ENCODE measurements at places on chromosomes 7 and 10. TPM values are rescaled to one million over a fixed set of nuclear protein-coding genes. Genes with fewer than 3 reads are reported as not detected.

- DNase-seq = no peak
Measured at GRCh38 chr10:132205650-132206376, 19.1 kb downstream of the DPYSL4 start.

DNA sequence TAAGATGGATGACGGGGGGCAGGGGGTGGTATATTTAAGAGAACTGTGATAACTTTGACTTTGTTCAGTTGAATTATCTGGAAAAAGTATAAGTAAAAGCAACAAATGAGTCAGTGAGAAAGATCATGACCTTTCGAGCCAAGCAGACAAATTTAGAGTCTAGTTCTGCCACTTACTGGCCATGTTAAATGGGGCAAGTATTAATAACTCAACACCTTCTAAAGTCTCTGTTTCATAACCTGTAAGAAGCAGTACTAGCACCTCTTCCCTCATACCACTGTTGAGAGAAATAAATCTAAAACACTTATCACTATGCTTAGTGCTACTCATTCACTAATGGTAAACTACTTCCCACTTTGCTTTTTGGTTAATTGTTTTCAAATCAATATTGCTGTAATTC lies 604.4 kb upstream of the LRRN3 start:
- no peak for DNase-seq

- DNase-seq = no peak
Measured at GRCh38 chr7:36309301-36309700, 80.4 kb upstream of the ANLN start.

GRCh38 chr10:3853547-3854303 lies 68.7 kb upstream of the KLF6 start:
- DNase-seq = no peak

Gene FAM221A
- 5.7 TPM for total RNA-seq

Gene TDRD1
- total RNA-seq = not detected

Gene CASTOR2
- 7.6 TPM for total RNA-seq

DNA sequence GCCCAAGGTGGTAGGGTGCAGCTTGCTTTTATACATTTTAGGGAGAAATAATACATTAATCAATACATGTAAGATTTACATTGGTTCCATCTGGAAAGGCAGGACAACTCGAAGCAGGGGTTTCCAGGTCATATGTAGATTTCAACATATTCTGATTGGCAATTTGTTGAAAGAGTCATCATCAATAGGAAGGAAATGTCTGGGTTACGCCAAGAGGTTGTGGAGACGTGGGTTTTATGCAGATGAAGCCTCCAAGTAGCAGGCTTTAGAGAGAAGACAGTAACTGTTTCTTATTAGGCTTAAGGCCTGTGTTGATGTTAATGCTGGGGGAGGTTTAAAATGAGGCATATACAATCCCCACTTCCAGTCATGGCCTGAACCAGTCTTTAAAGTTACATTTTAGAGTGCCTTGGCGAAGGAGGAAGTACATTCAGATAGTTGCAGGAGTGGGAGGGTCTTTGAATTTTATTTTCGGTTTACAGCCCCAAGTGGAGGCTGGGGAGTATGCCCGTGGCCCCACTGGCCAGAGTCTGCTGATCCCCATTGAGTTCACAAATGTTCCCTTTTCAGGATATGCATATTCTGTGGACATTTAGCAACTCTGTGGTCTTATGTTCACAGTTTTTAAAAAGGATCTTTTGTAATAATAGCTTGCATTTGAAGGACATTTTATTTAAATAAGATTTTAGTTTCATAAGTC lies 166.0 kb upstream of the GDF10 start:
- DNase-seq = no peak

GRCh38 chr7:101516851-101517250 lies 112.2 kb downstream of the MYL10 start:
- DNase-seq = no peak

DNA sequence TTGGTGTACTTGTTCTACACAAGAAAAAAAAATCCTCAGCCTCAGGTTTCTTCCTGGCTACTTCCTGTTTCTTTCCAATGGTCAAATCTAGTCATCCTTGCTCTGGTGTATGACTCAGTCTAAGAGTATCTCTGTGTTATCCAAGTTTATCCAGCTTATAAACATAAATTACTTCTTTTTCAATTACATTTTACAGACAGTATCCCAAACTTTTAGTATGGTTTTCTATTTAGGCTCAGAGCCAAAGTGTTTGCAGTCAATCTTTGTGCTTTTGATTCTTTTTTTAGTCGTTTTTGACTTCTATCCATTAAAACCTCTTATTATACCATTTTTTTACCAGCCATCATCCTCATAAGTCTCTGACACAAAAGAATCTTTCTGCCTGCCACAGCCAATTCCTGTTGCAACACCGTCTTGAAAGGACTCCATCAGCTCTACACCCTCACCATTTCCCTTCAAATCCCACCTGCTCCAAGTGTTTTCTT lies 294.6 kb downstream of the PTEN start:
- DNase-seq = no peak

Gene LLCFC1
- not detected for total RNA-seq

Gene TUBB8
- total RNA-seq = not detected

- DNase-seq = no peak
Measured at GRCh38 chr10:52918714-52919305, 146.2 kb upstream of the MBL2 start.

- no peak for DNase-seq
Measured at GRCh38 chr10:3619241-3619640, 165.8 kb downstream of the KLF6 start.

Gene NEBL
- total RNA-seq = 0.51 TPM

DNA sequence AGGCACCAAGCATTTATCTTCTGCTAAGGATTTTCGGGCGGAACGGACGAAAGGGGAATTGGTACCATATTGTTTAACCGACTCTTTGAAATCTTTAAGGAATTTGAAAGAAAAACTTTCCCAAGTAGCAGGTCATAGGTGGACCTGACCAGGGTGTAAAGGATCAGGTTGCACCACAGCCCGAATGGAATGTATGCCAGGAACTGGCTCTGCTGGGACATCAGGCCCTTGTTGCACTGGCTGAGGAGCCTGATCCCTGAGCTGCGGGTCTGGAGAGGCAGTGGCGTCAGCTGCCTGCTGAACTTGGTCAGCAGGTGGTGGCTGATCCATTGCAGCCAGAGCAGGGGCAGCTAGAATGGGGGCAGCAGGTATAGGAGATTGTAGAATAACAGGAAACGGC lies 41.4 kb upstream of the AKR1C2 start:
- DNase-seq = no peak

- DNase-seq = no peak
Measured at GRCh38 chr7:101575168-101575567, 53.9 kb downstream of the MYL10 start.

Gene CFAP70
- total RNA-seq = 1.9 TPM

Gene ENO4
- not detected for total RNA-seq

Gene ADIRF
- 0.66 TPM for total RNA-seq

Gene TRIM50
- not detected for total RNA-seq

DNA sequence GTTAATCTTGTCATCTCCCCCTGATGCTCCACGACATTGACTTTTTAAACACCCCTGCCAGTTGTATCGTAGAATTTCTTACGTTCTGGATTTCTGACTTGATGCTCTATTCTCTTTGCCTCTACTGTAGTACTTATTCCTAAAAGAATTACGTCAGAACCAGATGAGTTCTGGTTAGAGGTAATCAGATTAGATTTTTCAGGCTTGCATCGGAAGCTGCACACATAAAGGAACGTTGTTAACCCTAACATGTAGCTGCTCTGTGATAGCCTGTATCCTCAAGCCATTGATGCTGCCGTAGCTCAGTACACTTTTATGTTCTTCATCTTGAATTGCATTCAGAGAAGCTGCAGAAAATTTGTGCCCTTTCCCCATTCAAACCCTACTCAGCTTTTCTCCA lies 26.3 kb upstream of the TMEM236 start:
- no peak for DNase-seq

Gene SFRP4
- not detected for total RNA-seq

DNA sequence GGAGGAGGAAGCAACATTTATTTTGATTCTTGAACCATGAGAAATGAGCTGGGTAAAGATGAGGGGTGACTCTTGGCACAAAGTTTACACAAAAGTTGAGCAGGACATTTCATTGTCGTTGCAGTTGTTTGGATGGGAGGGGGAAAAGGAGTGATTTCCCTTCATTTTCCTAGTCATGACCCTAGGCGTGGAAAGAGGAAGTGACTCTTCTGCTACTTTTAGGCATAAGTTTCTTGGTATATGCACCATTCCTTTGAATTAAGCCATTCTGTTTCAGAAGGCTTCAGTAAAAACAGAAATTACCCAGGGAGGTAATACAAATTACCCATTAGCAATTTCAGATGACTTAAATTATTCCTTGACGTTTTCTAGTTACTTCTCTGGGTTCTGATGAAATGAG lies 113.9 kb upstream of the FAM171A1 start:
- DNase-seq = no peak

GRCh38 chr10:117086546-117086945 lies 51.5 kb downstream of the VAX1 start:
- no peak for DNase-seq

Gene STEAP4
- 0.10 TPM for total RNA-seq

DNA sequence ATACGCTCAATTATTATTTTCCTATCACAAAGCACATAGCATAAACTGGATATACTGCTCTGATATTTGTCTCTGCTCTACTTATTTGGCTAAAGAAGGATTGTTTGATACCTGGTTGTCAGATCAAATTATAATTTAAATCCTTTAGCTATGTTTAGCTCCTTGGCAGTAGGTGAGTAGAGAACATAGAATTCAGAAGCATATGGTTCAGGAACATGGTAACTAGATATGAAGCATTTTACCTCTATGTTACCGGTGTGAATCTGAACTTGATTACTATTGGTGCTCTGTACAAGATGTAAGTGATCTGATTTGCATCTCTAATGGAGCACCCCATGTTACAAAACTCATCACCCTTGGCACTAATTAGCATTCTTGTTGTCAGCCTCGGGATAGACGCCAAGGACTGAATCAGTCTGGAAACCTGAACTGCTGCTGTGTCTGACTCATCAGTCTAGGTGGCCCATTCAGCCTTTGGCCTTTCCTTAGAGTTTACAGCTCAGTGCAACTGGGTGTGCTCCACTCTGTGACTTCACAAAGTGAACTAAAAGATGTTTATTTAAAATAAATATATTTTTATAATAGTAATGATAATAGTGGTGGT lies 12.3 kb upstream of the MYPN start:
- no peak for DNase-seq

Gene MMRN2
- total RNA-seq = 0.09 TPM

DNA sequence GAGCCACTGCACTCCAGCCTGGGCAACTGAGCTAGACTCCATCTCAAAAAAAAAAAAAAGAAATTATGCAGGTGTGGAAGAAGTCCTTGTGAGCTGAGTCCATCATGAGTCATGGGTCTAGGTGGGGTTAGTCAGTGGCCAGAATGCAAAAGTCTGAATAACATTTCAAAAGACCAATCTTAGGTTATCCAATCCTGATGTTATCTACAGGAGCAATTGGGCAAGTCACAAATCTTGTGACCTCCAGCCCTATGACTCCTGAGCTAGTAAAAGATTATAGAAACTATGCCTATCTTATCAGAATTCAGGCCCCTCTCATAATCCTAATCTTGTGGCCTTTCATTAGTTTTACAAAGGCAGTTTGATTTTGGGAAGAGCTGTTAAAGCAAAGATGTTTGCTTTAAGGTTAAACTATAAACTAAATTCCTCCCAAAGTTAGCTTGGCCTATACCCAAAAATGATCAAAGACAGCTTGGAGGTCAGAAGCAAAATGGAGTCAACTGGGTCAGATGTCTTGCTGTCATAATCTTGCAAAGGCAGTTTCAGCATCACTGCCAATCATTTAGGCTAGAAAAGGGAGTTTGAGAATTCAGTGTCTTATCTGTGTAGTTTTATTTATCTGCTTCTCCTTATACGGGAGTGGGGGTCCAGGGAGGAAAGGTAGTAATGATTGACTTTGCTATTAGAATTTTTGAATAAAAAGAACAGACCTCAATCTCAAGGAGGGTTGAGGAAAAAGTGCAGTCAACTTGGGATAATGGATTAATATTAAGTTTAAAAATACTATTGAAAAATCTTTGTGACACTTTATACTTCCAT lies 71.2 kb upstream of the TRIM24 start:
- DNase-seq = no peak

- no peak for DNase-seq
Measured at GRCh38 chr10:131127138-131127589, 184.4 kb downstream of the TCERG1L start.

Gene ANKRD61
- not detected for total RNA-seq

Gene CXCL12
- 0.58 TPM for total RNA-seq

Gene LRGUK
- total RNA-seq = 0.09 TPM

DNA sequence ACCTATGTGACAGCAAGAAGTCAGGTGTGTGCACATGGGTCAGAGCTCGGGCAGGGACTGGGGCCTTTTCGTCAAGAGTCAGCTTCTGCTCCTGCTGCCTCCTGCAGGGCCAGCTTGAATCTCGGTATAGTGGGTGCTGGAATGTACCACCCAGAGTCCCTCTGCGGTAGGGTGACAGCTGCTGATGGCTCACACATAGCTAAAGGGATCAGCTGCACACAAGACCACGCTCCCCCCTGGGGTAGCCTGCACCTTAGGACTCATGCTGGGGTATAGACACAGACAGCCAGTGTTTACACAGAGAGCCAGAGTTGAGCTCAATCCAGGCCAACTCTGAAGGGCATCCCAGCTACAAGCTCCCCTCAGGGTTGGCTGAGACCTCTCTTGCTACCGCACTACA lies 14.0 kb upstream of the COL13A1 start:
- no peak for DNase-seq

Gene CLRN3
- not detected for total RNA-seq

Gene PHKG1
- 2.8 TPM for total RNA-seq

- no peak for DNase-seq
Measured at GRCh38 chr7:120741371-120742042, 116.4 kb downstream of the TSPAN12 start.

DNA sequence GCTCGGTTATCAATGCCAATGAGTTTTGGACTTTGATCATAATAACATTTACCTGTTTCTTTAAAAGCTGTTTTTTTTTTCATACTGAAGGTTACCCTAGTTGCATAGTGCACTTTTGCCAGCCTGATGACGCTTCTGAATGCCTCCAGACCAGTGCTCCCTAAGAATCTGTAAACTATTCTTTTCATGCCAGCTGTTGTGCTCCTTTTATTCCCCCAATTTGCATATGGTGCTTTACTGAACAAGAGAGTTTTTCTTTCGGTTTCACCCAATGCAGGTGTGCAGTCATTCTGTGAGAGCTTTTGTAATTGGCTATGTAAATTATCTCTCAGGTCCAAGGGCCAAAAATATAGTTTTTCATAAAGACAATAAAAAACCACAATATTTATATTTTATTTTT lies 48.1 kb upstream of the GLCCI1 start:
- no peak for DNase-seq

DNA sequence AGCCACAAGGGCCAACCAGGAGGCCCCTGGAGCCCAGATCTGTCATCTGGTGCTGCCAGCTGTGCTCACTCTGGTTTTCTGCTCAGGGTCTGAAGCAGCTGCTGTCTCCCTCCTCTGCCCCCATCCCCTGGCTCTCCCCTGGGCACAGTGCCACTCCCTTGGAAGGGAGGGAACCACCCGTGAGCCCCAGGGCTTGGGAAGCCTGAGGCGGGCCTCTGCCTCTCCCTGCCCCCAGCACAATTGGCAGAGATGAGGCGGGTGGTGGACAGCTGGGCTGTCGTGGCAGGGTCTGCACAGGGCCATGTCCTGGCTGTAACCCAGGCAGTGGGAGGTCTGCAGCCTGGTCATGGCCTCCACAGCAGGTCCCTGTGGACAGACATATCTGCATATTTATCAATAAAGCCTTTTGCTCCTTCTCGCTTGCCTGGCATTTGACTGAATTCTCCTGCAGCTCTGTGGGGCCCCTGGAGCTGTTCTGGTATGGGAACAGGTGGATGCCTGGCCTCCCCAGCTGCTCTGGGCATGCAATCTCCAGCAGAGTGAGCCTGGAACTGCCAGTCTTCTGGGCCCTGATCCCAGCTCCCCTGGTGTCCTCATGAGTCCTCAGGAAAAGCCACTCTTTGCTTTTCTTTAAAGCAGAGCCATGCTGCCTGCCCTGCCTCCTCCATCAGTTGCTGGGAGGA lies 1.6 kb upstream of the ANKRD2 start:
- no peak for DNase-seq

Measured in T-cell (primary cell).